ENCODE measurements at places on chromosomes 11 and 22. TPM values are rescaled to one million over a fixed set of nuclear protein-coding genes. Genes with fewer than 3 reads are reported as not detected.

MLC1 gene
- total RNA-seq: 139 TPM

HMOX1 gene
- 0.81 TPM for total RNA-seq

SLC29A2 gene
- total RNA-seq: 6.5 TPM

OR51B2 gene
- 0.27 TPM for total RNA-seq

IL10RA gene
- 11.8 TPM for total RNA-seq

SLC5A12 gene
- not detected for total RNA-seq

OR2D2 gene
- 2.4 TPM for total RNA-seq

EIF4ENIF1 gene
- 20.2 TPM for total RNA-seq

ANO9 gene
- total RNA-seq: 7.0 TPM

C11orf24 gene
- 8.6 TPM for total RNA-seq

OLFML1 gene
- total RNA-seq: not detected

DNA sequence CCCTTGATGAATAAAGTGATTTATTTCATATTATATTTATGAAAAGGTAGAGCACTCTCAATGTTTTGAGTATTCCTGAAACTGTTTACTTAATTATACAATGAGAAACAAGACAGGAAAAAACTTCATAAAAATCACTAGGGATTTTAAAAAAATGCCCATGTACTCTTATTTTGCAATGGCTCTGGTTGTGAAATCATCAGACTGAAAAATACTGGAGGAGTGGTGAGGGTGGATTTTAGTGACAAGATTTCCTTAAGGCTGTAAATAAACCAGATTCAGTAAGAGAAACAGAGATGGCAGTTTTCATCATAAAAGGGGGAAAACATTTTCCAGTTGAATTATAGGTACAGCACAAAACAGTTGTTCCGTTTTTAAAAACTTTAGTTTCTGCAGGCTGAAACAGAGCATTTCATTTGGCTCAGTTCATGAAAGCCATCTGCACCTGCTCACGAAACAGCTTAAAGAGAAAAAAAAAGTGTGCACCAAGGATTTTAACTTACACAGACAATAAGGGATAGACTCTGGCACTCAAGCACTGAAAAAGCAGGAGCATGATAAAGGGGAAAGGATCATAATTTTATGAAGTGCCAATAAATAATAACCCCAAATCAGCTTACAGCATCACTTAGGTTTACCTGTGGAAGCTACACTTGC, 100.7 kb downstream of the MAML2 start:
- no peak for DNase-seq

DNA sequence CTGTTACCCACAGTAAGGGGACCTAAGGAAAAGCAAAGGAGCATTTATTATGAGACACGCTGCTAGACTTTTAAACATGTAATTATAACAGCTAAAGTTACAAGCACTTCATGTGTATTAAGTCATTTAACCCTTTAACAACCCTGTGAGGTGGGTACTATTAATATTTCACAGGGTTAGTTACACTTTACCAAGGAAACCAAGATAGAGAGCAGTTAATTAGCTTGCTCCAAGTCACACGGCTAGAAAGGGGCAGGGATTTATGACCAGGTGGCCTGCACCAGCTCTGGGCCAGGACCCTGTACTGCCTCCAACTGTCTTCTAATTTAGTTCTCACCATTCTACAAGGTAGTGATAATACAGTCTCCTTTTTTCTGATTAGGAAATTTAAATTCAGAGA, 74.9 kb downstream of the RPL27A start:
- DNase-seq: no peak

- no peak for DNase-seq
Measured at GRCh38 chr11:1157645-1158591, at the start of gene MUC5AC. Gene MUC5AC, plus strand, starts transcription at chr11:1157953. Its CDS starts 47 bp downstream, at chr11:1158000.

DNA sequence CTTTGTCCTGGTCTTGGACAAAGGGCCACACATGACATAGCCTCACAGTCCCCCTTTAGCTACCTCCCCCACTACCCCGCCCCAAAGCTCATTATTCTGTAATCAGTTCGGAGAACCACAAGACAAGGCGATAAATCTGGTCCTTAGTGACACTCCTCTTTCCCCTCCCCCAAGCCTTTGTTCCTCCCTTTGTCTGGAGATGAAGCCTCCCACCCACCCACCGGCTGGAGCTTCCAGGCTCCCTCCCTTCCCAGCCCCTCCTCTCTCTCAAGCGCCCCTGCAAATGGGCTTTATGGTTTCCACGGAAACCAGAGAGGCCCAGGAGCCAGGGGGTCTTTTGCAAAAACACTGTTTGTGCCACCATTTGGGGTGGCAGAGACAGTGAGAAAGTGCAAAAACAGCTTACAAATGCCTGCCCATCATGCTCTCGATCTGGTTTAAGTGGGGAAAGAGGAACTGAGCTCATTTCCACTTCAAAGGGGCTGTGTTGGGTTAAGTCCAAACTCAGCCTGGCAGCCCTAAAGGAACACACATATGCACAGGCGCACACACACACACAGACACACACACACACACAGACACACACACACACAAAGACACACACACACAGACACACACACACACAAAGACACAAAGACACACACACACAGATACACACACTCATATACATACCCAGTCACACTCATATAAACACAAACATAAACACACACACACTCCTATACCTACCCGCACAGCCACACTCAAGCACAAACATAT, 23.5 kb downstream of the APLNR start:
- DNase-seq: peak; percentile 90

DNA sequence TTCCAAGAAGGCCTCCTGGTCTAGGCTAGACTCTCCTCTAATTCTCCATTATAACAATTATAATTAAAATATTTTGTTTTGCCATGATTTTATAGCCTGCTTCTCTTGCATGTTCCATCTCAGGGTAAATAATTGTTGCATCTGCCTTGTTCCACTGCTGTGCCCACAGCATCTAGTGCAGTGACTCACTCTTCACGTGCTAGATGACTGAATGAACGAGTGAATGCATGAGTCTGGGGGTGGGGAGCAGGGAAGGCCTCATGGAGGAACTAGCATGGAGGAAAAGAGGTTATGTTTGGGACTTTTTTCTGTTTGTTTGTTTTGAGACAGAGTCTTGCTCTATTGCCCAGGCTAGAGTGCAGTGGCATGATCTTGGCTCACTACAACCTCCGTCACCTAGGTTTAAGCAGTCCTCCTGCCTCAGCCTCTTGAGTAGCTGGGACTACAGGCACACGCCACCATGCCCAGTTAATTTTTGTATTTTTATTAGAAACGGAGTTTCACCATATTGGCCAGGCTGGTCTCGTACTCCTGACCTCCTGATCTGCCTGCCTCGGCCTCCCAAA, 5.2 kb upstream of the OAF start:
- DNase-seq: no peak

DNA sequence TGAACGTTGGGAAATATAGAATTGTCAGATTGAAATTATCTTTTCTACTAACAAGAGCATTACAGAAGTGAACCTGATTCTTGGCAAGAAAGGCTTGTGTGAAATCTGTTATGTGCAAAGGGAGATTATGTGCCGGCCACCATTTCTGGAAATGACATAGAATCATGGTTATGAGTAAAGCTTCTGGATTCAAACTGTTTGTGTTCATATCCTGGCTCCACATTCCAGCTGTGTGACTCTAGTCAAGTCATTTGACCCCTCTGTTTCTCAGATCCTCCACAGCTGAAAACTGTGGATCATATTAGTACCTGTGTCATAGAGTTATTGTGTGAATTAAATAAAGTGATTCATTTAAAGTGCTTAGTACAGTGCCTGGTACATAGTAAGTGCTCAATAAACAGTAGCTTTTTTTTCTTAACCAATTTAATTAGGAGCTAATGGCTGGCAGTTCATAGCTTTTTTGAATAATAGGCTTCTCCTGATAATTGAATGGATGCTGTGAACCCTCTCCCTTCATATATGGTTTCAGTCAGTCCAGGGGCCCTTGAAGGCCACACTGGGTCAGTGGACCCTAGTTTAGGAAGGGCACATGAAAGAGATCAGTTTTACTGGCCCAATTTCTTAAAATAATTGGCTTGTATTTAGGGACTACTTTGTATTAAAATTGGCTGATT, 34.6 kb downstream of the EHF start:
- no peak for DNase-seq

DNA sequence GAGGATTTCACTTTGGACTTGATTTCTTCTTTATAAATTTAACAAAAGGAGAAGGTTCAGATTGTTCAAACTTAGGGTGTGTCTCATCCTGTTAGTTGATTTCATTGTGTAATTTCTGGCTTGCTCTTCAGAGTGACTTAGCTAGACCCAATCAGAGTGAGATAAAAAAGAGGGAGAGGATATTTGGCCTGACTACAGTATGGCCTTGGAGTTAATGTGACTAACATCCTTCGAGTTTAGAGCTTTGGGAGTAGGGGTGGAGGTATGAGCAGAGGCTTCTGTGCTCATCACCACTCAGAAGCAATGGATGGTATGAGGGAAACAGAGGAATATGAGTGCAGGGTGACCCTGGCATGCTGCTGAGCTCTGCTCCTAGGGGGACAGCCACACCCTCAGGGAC, 114.2 kb downstream of the ME3 start:
- DNase-seq: no peak

GRCh38 chr11:20342347-20343141, 21.0 kb upstream of the HTATIP2 start:
- DNase-seq: no peak

GRCh38 chr11:102061276-102061675, 14.0 kb downstream of the CFAP300 start:
- DNase-seq: no peak

DNA sequence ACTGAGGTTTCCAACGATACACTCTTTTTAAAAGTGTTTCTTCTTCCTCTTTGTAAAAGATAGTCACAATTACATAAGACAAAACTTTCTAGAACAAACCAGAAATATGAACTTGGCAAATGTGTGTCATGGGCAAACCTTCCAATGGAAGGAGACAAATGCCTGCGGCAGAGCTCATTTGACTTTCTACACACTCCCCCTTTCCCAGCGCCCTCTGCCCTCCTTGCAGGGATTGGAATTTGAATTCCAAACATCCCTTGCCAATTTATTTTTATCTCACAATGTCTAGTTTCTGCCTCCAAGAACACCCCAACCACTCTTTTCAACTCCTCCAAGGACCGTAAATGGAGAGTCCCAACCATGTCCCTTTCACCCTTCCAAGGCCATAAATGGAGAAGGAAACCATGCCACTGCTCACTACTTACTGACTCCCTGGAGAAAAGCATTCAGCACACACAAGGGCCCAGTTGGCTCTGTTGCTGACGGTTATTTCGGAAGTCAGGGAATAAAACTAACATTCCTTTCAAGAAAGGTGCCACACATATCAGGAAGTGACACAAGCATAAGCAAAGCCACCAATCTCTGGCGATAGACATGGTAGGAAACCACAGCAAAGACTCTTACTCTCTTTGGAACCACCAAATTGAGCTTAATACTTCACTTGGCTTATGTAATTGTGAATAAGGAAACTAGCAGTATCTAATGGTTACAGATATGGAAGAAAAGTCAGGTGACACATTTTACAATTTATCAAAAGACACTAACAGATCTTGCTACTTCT, 15.0 kb upstream of the ESAM start:
- peak; percentile 31 for DNase-seq

DNA sequence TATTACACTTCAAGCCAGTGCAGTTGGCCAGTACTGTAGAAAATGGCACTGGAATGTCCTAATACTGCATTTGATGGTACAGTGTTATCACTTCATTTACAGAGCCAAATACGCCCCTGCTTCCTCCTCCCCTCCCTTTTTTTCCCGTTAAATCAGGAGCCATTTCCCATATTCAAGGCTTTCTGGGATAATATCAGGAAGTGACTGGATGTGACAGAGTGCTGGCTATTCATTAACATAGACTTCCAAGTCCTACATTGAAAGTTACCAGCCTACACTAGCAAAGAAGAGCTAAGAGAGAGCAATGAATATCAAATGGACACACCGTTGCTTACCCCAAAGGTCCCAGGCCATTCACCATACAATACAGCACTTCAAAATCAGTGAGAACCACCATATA, 32.1 kb upstream of the ABCC8 start:
- no peak for DNase-seq

GRCh38 chr11:115425250-115425649, 79.0 kb downstream of the CADM1 start:
- no peak for DNase-seq

- no peak for DNase-seq
Measured at GRCh38 chr11:67542169-67542568, 18.9 kb upstream of the CABP2 start.

DNA sequence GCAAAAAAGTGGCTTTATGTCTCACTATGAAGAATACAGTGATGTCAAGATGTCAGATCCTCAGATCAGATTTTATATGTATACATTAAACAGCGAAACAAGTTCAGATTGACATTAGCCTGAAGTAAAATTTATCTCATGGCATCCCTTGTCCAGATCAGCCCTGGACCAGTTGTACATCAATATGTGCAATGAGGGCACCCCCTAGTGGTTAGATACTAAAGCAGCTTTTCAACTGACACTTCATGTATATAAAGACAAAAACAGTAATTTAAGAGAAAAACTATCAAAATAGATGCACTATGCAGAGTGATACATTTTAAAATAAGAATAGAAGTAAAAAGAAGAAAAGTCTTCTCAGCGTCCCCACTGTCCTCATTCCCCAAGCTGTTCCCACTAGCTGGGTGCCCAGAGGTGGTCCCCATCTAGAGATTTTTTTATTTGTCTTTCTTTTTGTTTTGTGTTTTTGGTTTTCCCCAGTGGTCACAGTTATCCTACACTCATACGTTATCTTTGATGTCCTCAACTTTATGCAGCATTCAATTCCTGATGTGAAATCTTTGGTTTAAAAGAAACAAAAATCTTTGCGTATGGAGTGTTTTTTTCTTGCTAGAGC, 2193.4 kb upstream of the RAG2 start:
- DNase-seq: peak; percentile 79

DNA sequence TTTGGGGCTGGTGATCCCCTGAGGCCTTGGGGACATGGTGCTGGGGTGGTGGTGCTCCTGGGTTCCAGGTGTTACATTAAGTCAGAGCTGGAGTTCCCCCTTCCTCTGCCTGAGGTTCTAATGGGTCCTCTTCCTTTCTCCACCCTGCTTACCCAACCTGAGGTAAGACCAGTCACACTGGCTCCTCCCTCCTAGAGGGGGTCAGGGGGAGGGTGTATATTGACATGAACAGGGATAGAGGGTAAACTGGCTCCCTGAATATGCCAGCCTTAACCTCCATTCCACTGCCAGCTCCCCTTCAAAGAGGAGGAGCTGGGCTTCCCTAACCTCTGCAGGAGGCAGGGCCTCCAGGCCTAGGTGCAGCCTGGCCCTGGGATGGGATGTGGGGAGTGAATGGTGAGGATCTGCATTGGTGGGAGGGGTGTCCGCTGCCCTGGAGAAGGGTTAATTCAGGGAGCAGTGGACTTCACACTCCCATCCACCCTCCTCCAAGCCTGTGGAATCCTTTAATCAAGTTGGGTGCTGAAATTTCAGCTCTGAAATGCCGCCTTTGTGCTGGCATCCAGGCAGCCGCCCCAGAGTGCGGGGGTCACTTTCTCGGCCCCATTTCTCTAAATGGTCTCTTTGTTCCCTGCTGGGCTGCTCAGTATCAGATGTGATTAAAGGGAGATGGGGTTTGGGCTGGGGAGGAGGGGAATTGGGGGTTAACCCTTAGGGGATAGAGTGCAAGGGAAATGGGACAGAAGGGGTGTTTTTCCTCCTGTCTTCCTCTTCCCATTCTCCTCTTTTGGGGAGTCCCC, 15.2 kb downstream of the POLR2F start:
- no peak for DNase-seq
